IMR-90 (cell line): ENCODE measurements at places on chromosomes 7 and 10. TPM values are rescaled to one million over a fixed set of nuclear protein-coding genes. Genes with fewer than 3 reads are reported as not detected.

The CXCL12 gene
- total RNA-seq, result 15.8 and 16.9 TPM in 2 replicates

The TMEM236 gene
- not detected in 2 replicates for total RNA-seq

The TES gene
- total RNA-seq, result 83.3 and 91.9 TPM in 2 replicates

The ATOH7 gene
- total RNA-seq, result not detected in 2 replicates

The ZNF783 gene
- total RNA-seq, result 2.3 and 2.8 TPM in 2 replicates
